ENCODE measurements at places on chromosomes 6 and 20.

GRCh38 chr6:89048288-89048923 lies 32.1 kb upstream of the PNRC1 start:
- DNase-seq = no peak

- DNase-seq = peak; percentile 31
Observed at GRCh38 chr20:32482442-32483261, 102.5 kb downstream of the NOL4L start.

GRCh38 chr6:90078513-90079289 lies 184.4 kb downstream of the GJA10 start:
- no peak for DNase-seq

- peak; percentile 77 for DNase-seq
Observed at GRCh38 chr6:106997392-106998158, 23.0 kb upstream of the CD24 start.

GRCh38 chr6:135638108-135638507 lies 140.6 kb upstream of the AHI1 start:
- no peak for DNase-seq

- no peak for DNase-seq
Observed at GRCh38 chr6:143528164-143528811, 16.8 kb upstream of the FUCA2 start.

DNA sequence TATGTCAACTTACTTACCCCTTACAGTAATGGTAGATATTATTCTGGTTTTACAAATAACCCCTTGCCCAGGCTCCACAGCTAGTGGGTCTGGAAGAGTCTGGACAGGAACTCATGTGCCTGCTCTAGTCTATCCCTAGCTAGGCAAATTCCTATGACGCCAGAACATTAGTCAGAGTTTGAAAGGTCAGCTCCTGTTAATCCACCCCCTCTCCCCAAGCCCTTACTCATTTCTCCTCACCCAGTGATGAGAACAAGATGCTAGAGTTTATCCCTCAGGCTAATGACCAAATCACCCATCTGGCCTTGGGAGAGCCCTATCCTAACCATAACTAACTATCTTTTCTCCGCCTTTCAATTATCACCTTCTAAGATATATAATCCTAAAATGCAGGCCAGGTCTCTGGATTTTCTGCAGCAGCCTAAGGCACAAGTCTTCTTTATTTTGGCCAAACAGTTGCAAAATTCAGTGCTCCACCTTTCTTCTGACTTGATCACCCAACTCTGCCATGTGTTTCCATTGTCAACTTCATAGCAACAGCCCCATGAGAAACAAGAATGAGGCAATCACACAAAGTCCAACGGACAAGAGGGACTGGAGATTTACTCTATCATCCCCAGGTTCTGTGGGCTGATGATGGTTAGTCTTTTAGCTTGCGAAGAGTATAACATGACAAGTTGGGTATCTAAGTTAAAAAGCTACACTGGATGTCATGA lies 113.3 kb downstream of the TASP1 start:
- DNase-seq = peak; percentile 95

- no peak for DNase-seq
Observed at GRCh38 chr20:61803416-61803914, 262.2 kb downstream of the TAF4 start.

- DNase-seq = no peak
Observed at GRCh38 chr6:2630891-2631571, 119.7 kb downstream of the MYLK4 start.

- no peak for DNase-seq
Observed at GRCh38 chr6:12543953-12544352, 172.6 kb upstream of the PHACTR1 start.

- no peak for DNase-seq
Observed at GRCh38 chr6:33066917-33067521, 6.4 kb downstream of the HLA-DPA1 start.

DNA sequence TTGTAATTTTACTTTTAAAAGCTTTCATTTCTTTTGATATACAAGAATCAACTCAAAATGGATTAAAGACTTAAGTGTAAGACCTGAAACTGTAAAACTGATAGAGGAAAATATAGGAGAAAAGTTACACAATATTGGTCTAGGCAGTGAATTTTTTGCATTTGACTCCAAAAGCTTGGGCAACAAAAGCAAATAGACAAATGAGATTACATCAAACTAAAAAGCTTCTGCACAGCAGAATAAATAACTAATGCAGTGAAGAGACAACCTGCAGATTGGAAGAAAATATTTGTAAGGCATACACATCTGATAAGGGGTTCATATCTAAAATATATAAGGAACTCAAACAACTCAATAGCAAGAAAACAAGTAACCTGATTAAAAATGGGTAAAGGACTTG lies 3.0 kb downstream of the GABRR1 start:
- no peak for DNase-seq

- DNase-seq = no peak
Observed at GRCh38 chr6:150227281-150227680, 84.4 kb downstream of the PPP1R14C start.

GRCh38 chr20:41654884-41655283 lies 36.7 kb upstream of the CHD6 start:
- DNase-seq = peak; percentile 40

DNA sequence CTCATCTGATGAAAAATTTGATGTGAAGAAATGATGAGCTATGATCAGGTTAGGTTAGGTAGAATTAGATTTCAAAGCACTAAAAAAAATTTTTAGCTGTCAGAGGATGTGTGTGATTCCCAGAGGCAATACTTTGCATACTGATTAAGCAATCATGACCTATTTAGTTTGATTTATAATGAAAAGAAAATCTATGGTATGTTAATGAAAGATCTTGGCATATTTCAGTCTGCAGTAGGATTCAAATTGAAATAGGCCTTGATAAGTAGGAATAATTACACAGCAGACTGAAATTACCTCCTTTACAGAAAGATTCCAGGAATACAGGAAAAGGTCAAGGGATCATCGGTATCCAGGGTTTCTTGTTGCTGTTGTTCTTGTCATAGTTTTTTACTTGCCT lies 69.3 kb downstream of the HDDC2 start:
- DNase-seq = no peak

DNA sequence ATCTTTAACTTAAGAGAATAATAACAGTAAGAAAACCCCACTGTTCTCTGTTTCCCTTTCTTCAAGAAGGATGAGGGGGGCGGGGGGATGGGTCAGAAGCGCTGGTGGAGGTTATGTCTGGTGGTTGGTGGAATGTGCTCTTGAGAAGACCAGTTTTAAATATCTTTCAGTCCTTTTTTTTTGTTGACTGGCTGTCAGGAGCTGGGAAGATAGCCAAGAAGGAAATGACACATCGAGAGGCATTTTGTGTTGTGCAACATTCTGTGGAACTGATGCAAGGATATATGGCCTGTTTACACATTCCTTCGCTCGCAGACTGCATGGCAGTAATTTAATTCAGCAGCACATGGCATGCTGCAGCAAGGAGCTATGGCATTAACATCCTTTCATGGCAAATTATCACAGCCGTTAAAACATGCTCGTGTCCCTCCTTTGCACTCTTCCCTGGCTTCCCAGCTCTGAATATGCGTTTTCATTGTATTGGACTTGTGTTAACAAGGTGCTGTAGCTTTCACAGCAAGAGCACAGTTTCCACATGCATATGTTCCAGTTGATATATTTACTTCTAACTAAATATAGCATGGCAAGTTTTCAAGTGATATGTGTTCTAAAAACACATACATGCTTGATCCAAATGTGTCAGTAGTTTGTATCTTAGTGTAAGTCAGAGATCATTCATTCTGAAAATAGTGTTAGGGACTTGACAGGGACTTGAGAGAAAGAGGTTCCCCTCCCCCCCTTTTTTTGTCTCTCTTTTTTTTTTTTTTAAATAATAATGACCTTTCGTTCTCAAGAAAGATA lies 68.2 kb upstream of the SUPT3H start:
- DNase-seq = peak; percentile 88

- no peak for DNase-seq
Observed at GRCh38 chr6:117549611-117550010, 52.7 kb downstream of the GOPC start.

- DNase-seq = peak; percentile 80
Observed at GRCh38 chr6:154932515-154933027, 62.5 kb upstream of the TIAM2 start.

GRCh38 chr6:167268683-167269280 lies 22.3 kb upstream of the UNC93A start:
- DNase-seq = no peak

DNA sequence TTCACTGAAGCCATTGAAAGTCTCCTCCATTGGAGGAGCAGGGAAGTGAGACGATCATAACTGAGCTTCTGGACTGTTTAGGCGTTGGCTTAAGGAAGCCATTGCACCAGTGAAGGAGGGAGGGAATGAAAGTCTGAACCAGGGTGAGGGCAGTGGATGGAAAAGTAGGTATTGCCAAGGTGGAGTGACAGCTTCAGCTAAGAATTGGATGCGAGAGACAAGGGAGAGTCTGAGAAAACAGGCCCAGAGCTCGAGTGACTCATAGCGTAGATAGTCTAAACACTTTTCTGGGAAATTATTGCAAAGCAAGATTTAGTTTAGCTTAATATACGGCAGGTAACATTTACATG lies 4.5 kb downstream of the DSP start:
- no peak for DNase-seq

DNA sequence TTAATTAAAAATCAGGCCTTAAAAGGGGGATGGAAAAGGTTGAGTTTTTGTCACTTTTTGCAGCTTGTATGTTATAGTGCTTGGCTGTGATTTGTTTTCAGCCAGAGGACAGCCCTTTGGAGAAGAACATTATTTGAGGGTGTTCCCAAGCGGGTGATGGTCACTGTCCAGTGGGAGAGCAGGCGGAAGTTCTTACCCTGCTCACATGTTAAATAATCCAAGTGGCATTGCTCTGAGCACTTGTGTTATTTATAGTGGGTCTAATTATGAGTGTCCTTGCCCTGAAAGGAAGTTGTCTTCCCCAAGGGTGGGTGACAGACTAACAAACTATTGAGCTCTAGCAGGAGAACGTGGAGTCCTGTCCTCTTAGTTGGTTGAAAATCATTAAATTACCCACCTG lies 49.5 kb downstream of the DOK5 start:
- DNase-seq = no peak

DNA sequence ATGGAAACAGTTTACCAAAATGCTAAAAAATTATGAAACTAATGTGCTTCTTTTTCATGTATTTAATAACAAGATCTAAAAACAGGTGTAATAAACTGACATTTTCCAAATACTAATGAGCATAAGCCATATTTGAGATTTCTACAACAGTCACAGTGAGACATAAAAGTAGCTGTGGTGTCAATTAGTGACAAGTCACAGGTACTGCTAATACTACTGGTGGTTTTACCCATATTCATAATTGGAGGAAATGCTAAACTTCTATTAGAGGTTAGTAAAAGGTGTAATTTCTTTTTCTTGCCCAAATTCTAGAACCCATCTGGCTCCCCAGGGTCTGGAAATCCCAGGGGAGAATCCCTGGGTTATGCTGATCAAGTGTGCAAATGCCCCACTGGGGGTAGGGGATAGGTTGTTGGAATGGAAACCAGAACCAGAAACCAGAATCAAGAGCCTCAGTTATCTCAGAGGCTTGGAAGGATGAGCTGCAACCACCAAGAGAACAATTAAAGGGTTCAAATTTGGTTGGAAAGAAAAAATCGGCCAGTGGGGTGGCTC lies 7.1 kb upstream of the GTF2H4 start:
- no peak for DNase-seq

- no peak for DNase-seq
Observed at GRCh38 chr20:4815628-4816027, 93.9 kb downstream of the PRND start.

GRCh38 chr20:64268174-64268573 lies 12.6 kb downstream of the PCMTD2 start:
- DNase-seq = no peak

- no peak for DNase-seq
Observed at GRCh38 chr6:130928158-130928912, 101.1 kb downstream of the SMLR1 start.

DNA sequence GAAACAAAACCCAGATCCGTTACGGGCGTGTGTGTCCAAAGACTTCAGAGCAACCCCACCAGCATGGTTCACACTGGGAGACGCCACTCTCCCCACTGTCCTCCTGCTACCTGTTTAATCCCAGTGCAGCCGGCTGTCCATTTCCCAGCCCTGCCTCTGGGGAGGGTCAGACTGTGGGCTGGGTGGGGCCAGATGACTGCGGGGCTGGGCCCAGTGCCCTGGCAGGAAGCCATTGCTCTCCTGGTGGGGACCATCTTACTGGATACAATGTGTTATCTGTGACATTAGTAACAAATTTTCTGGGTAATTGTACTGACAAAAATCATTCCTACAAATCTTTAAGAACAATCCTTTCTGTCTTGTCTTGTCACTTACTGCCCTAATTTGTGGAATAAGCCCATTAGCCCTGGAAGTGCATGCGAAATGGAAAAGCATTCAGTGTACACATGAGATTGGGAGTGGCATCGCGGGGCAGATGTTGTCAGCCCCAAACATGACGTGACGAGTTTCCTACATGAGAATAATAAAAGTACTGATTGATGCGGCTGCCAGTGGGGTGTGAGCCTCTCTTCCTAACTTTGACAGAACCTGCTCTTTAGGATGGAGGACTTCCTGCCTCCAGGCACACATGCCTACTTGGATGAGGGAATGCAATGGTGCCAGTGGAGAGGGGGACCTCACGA lies 37.9 kb upstream of the PCMTD2 start:
- DNase-seq = no peak

GRCh38 chr20:20386192-20386591 lies 18.3 kb downstream of the INSM1 start:
- no peak for DNase-seq

DNA sequence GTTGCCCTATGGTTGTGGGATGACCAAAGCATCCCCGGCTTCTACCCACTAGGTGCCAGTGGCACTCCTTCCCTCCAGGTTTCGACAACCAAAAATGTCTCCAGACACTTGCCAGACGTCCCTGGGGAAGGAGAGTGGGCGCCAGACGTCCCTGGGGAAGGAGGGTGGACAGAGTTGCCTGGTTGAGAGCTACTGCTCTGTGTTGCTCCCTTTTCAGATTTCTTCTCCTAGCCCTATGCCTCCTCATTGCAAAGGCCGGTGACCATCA lies 13.1 kb downstream of the LRRC73 start:
- no peak for DNase-seq

All from AG08395 (cell line).